Jurkat, Clone E6-1 (cell line): ENCODE measurements at places on chromosomes 5 and 9.

DNA sequence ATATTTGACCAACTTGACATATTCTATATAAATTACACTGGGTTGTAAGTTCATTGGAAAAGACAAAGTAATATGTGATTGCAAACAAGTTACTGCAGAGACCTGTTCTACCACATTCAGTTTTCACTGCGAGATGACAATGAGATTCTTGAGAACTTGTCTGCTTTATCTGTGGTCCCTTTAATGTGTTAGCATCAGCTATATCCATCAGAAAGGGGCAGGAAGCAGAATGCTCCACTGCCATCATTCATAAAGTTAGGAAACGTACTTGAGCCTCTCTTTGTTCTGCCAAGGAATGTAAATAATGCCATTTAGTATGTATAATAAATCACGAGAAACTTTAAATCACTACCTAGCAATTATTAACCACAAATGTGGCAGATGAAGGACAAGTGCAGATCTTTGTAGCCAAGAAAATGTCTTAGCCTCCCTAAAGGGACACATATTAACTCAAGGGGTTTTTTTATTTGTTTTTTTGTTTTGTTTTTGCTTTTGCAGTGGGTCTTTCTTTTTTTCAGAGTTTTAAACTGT, 59.4 kb downstream of the GIN1 start:
- no peak for DNase-seq

DNA sequence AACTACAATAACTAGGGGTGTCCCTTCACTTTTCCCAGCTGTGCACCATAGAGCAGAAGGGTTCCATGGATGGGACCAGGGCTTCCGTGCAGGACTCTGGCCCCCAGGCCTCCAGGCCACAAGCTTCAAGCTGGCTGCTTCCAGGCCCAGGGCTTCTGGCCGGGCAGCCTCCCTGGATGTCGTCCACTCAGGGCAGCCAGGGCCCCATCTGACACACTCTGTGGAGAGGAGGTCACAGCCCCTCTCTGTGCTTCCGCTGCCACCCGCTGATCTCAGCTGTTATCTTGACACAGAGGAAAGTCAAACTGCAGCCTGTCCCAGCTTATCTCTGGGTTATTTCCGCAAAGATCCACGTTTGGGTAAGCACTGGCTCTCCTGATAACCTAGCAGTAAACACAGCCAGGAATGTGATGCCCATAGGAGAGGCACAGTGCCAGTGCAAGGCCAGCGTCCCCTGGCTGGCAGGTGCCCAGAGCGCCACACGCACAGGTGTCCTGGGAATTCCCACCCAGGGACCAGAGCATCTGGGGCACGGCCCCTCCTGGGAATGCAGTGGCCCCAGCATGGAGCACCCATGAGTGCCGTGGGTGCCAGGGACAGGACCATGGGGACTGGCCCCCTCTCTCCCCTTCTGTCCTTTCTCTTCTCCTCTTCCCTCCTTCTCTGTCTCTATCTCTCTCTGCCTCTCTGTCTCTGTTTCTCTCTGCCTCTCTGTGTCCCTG, 15.6 kb upstream of the SLC6A19 start:
- DNase-seq: no peak

DNA sequence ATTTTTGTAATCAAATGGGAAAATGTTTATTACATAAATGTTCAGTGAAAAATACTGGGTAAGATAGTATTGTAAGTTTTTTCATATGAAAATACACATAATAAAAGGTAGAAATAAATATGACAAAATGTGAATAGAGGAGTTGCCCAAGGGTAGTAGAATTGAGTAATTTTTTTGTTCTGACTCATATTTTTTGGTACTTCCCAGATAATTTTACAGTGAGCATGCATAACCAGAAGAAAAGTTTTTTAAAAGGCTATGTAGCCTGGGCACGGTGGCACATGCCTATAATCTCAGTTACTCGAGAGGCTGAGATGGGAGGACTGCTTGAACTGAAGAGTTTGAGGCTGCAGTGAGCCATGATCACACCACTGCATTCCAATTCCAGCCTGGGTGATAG, 116.9 kb downstream of the PIP5K1B start:
- DNase-seq: no peak

GRCh38 chr5:145350513-145350912, 484.6 kb downstream of the PRELID2 start:
- no peak for DNase-seq

DNA sequence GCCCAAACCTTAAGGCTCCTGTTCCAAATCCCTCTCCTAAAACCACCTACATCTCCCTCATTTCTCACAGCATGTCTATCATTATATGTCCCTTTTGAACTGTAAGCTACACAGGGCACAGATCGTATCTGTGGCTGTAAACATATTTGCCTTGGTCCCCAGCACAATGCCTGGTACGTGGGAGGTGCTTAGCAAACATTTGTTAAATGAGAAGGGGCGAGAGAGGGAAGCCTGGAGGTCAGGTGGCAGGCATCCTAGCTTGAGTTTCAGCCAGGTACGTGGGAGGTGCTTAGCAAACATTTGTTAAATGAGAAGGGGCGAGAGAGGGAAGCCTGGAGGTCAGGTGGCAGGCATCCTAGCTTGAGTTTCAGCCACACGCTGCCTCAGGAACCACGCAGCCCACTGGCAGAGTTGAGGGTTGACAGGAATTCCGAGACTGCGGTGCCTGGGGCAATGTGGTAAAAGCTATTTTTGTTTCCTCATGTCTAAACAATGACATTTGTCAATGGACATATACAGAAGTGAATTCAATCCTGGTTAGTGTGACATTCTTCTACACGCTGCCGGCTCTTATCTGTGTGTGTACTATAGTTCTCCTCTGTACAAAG, 113.6 kb downstream of the EFNA5 start:
- DNase-seq: no peak

- DNase-seq: no peak
Observed at GRCh38 chr9:12350775-12351174, 342.4 kb upstream of the TYRP1 start.

DNA sequence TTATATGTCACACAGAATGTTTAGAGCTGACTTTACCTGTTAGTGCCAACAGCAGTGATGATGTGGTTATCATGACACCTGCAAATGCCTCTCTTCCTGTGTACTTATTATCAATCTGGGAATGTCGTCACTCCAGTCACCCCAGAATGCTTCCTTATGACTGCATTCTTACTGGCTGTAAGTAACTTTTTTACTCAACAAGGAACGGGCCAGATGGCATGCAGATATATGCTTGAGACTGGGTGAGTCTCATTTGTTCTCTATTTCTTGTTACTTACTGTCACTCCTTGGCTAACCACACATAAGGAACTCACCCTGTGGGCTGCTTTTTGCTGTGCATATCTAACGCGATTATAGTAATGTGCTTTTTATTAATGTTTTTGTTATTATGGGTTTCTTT, 385.5 kb upstream of the MEF2C start:
- no peak for DNase-seq

- peak; percentile 70 for DNase-seq
Observed at GRCh38 chr9:125558453-125559092, 148.4 kb downstream of the MAPKAP1 start.

- no peak for DNase-seq
Observed at GRCh38 chr9:118577121-118577520, 792.1 kb downstream of the BRINP1 start.

DNA sequence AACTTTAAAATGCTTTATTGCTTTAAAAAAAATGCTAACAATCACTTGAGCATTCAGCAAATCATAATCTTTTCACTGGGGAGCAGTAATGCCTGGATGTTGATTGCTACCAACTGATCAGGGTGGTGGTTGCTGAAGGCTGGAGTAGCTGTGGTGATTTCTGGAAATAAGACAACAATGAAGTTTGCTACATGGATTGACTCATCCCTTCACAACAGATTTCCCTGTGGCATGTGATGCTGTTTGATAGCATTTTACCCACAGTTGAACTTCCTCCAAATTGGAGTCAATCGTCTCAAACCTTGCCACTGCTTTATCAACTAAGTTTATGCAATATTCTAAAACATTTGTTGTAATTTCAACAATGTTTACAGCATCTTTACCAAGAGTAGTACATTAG, 83.3 kb downstream of the MLLT3 start:
- DNase-seq: no peak

- DNase-seq: no peak
Observed at GRCh38 chr5:11507156-11507910, 396.9 kb downstream of the CTNND2 start.

DNA sequence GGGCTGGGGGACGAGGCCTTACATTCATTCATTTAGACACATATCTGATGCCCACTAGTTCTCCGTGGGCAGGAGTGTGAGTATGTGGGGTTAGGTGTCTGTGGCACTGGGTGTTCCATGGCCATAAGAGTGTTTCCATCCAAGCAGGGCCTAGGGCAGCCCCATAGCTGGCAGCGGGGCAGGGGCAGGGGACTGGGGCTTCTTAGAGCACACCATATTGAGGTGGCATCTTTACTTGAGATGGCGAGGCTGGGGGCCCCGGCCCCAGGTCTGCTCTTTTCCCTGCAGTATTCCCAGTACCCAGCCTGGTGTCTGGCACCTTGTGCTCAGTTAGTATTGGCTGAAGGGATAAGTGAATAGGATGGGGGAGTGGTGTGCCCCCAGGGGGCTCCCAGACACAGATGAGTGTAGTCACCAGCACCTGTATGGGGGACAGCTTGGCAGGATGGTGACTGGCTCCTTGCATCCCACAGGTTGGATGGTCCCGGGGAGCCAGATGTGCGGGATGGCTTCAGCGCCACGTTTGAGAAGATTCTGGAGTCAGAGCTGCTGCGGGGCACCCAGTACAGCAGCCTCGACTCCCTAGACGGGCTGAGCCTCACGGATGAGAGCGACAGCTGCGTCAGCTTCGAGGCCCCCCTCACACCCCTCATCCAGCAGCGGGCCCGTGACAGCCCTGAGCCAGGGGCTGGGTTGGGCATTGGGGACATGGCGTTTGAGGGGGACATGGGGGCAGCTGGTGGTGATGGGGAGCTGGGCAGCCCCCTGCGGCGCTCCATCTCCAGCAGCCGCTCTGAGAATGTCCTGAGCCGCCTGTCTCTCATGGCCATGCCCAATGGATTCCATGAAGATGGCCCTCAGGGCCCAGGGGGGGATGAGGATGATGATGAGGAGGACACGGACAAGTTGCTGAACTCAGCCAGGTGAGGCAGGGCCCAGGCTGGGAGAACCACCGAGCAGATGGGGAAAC, 17.5 kb downstream of the PSD2 start:
- DNase-seq: no peak

GRCh38 chr5:97148288-97148687, 5.9 kb upstream of the LIX1 start:
- no peak for DNase-seq

GRCh38 chr9:2526071-2526828, 95.3 kb upstream of the VLDLR start:
- DNase-seq: no peak

- no peak for DNase-seq
Observed at GRCh38 chr5:157155297-157155696, 10.8 kb downstream of the GARIN3 start.

DNA sequence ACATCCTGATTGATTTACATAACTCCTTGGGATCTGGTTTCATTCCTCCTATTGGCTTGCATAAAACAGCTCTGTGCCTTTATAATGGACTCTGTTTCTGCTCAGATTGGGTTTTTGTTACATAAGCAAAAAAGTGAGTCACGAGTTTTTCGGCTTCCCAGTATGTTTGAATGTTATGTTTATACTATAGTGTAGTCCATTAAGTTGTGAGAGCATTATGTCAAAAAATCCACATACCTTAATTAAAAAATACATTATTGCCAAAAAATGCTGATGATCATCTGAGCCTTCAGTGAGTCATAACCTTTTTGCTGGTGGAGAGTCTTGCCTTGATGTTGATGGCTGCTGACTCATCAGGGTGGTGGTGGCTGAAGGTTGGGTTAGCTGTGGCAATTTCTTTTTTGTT, 144.6 kb downstream of the CCDC171 start:
- DNase-seq: no peak

DNA sequence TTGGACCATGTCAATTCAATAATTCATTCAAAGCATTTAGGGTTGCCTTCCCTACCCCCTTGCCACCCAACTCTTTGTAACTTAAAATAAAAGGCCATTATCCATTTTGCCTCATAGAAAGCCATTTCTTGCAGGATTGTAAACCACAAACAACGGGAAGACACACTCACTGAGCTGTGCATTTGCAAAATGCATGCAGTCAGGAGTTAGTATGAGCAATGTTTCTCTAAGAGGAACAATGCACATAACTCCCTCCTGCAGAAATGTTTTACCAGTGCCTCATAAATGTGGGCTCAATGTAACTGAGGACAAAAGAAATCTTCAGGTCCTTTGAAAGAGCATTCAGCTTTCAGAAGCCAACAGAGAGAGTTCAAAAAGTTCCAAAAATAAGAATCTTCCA, 98.5 kb upstream of the ABCA1 start:
- DNase-seq: no peak

DNA sequence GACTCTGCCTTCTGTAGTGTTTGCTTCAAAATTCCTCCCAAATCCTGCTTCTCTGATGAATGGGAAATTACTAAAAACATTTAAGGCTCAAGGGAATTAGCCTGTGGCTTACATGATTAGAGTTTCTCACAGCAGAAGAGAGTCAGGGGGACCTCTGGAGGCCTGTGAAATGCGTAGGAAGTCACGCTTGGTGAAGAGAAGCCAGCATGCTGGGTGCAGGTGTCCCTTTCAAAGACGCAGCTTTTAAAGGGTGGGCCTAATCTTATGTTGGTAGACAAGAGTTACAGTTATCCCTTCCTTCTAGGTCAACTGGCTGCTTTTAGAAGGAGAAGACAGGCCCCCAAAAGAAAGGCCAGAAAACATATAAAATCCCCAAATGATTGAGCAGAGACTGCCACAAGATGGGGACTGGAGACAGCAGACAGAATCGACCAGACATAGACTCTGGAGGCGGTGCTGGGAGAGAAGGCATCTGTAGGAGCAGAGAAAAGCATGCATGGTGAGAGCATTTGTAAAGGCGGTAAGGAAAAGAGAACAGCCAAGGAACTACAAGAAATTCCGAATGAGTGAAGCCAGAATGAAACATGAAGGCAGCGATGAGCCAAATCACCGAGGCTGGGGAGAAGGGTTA, 42.3 kb downstream of the B4GALT1 start:
- DNase-seq: peak; percentile 59

- DNase-seq: no peak
Observed at GRCh38 chr5:88606173-88606572, 276.8 kb downstream of the MEF2C start.

- no peak for DNase-seq
Observed at GRCh38 chr9:124618476-124618875, 111.3 kb upstream of the NR5A1 start.

GRCh38 chr5:73818357-73818756, 192.4 kb downstream of the ARHGEF28 start:
- no peak for DNase-seq

- DNase-seq: no peak
Observed at GRCh38 chr9:114286146-114286679, 36.7 kb upstream of the ORM1 start.

DNA sequence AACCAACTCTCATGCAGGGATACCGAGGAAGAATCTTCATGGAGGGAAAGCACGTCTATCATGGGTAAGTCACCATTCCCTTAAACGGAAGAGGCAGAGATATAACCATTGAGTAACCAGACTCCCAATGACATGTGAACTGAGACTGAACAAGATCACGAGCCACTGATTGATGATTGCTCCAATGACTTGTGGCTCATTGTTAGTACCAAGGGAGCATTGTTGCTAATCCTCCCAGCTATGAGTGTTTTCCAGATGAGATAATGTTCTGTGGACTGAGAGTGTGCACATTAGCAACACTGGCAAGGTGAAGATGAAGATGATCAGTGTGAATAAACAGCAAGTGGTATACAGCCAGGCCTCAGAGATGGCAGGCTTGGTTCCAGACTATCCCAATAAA, 219.2 kb upstream of the MAP3K1 start:
- DNase-seq: no peak
